Small intestine (tissue), 16 donors: ENCODE measurements at places on chromosomes 7 and 10. TPM values are rescaled to one million over a fixed set of nuclear protein-coding genes. Genes with fewer than 3 reads are reported as not detected.
A peak's percentile ranks its signal among the peaks of the same experiment; 100 is the strongest.

The CAV1 gene
- polyA plus RNA-seq, result 57.3 TPM

DNA sequence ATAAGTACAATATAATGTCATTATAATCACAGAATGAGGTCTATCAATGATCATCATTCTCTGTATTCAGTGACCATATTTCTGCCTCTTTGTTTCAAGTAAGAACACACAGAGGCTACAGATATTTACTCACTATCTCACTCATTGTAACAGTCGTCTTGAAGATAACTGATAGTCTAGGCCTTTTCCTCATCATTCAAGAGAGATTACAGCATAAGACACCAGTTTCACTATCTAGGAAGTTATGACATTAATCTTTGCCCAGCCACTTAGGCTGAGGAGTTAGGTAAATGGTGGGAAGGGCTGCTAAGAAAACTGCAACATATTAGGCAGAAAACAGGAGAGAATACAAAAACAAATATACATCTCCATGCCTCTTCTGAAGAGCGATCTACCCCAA lies 125.3 kb downstream of the CHCHD3 start:
- no peak overlapping the region for H3K27ac ChIP-seq
- no peak for DNase-seq
- no peak overlapping the region for H3K4me3 ChIP-seq

GRCh38 chr10:71714031-71714410 lies 5.6 kb downstream of the C10orf105 start:
- H3K4me3 ChIP-seq, result no peak overlapping the region
- H3K36me3 ChIP-seq, result no peaks in the 10 kb centered on the region
- DNase-seq, result no peak
- peak overlapping the region; percentile 83 for H3K27ac ChIP-seq

- H3K4me1 ChIP-seq, result no peaks in the 10 kb centered on the region
- no peaks in the 10 kb centered on the region for H3K27me3 ChIP-seq
- H3K27ac ChIP-seq, result peak overlapping the region; percentile 6
These were observed 60.1 kb downstream of the IKZF1 start for GRCh38 chr7:50364645-50365044.

DNA sequence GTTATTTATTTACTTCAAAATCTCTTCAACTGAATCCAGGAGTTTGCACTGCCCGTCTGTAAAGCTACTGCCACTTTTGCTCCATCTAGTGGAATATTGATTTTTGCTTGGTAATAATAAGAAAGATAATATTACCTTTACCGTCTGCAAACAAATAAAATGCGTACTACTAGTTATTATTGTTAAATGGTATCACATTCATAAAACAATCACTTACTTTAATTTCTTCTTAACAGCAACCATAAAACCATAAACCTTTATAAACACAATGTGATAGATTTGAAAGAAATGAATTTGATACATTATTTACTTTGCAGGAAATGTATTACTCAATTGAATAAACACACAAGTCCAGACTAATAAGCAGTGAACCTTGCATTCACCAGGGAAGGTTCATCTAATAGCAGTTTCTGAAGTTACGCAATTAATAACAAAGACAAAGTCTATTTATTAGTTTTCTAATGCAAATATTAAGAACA lies 6.4 kb downstream of the AGMO start:
- H3K4me1 ChIP-seq, result no peaks in the 10 kb centered on the region
- H3K27ac ChIP-seq, result no peak overlapping the region
- H3K36me3 ChIP-seq, result no peaks in the 10 kb centered on the region
- DNase-seq, result peak; percentile 53
- no peak overlapping the region for H3K4me3 ChIP-seq

DNA sequence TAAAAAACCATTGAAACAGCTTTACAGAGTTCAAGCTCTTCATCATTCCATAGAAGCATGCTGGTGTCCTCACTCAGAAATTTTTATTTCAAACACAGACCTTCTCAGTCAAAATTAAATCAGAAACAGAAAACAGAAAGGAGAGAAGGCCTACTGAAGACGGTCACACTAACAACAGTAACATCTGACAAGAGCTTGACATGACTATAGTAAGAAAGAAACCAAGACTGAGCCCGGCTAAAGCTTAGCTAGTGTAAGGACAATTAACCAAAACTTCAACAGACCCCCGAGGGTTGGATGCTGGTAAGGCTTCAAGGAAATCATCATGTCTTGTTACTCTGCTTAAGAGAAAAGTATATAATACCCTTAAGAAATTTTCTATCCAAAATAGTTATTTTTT lies 38.6 kb downstream of the MTPN start:
- peaks cover 12% of the 10 kb centered on the region for H3K4me1 ChIP-seq
- no peak overlapping the region for H3K27ac ChIP-seq
- no peak for DNase-seq
- H3K4me3 ChIP-seq, result no peak overlapping the region
- H3K36me3 ChIP-seq, result no peaks in the 10 kb centered on the region
- no peaks in the 10 kb centered on the region for H3K27me3 ChIP-seq

DNA sequence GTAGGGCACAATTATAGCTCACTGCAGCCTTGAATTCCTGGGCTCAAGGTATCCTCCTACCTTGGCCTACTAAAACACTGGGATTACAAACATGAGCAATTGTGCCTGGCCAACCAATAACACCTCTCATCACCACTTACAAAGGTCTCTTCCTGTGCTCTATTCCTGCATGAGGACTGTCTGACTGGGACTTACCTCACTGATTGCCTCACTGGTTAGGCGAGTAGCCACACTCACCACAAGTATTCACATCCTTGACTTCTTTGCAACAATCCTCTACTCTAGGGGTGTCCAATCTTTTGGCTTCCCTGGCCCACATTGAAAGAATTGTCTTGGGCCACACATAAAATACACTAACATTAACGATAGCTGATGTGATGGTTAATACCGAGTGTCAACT lies 22.6 kb upstream of the PDIA4 start:
- H3K27me3 ChIP-seq, result peaks cover 2% of the 10 kb centered on the region
- DNase-seq, result no peak
- H3K4me1 ChIP-seq, result no peaks in the 10 kb centered on the region
